Hematopoietic multipotent progenitor cell treated with erythropoietin and hydrocortisone succinate and interleukin-3 and kit ligand, for 15 days (in vitro differentiated cells): ENCODE measurements at places on chromosomes 2 and 18.

GRCh38 chr2:122980671-122981070 lies 1044.4 kb upstream of the CNTNAP5 start:
- no peak for DNase-seq

GRCh38 chr18:50030146-50030545 lies 164.8 kb downstream of the MYO5B start:
- no peak for DNase-seq

DNA sequence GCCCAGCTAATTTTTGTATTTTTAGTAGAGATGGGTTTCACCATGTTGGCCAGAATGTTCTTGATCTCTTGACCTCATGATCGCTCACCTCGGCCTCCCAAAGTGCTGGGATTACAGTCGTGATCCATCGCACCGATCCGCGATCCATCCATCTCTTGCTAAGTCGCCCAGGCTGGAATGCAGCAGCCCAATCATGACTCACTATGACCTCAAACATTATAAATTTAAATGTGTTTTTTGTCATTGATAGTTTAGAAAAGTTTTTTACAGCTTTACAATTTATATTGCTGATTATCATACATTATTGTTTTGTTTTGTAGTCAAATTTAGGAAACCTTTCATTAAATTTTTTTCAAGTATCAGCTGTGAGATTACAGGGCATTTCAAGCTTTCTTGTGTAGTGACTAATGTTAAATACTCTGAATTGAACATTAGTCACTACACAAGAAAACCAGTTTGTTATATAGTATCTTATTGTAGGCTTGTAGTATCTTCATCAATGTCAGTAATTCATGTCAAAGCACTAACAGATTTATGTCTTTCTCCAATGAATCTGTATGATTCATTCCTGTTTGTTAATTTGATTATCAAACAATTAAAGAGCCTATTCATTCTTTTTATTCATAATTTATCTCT lies 37.5 kb downstream of the NR4A2 start:
- DNase-seq, result no peak

DNA sequence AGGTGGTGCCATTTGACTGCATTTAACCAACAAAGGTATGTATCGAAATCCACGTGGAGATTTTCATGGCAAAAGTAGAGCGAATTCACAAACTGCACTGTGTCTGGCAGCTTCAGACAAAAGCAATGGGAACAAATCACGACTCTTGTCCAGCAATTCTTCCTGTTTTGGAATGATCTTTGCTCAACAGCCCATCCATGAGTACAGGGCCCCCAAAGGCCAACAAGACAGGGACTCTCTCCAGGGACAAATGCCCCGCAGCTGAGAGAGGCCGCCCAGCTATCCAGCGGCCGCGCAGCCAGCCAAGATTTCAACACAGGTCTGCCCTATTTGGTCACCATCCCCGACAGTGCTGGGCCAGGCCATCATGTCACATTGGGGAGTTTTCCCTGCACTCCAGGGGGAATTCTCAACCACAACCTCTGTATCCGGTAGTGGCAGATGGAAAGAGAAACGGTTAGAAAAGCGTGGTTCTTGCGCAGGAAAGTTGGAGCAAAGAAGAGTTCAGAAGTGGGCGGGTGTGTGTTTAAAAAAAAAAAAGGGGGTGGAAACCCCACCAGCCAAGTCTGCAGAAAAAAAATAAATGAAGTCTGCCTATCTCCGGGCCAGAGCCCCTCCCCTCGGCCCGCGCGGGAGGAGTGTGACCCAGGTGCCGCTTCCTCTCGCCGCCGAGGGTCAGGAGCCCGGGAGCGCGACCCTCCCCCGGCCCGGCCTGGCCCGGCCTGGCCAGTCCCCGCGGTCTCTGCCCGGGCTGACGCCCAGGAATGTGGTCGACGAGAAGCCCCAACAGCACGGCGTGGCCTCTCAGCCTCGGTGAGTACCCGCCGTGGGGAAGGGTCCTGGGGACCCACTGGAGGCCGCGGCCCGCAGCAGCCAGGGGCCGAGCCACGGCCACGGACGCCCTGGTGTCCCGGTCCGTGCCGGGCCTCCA lies at the start of gene GYPC:
Gene GYPC, plus strand, starts transcription at position 659 of the 931 bp plus-strand sequence. Its CDS starts 106 bp downstream, at position 765.
- DNase-seq, result peak; percentile 86

DNA sequence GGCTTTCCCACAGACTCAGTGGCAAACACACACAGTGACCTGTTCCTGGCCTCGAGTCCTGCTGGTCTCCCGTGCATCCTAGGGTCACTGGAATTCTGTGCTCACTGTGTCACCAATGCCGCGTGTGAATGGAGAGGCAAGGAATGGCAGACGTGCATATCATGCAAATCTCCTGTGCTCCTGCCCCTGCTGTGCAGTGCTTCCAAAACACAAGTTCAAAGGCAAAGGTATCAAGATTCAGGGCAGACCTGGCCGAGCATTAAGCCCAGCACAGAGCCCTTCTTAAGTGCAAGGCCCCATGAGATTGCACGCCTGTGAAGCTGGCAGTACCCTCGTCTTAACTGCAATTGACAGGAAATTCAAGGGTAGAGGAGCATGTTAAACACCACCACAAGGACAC lies 129.1 kb downstream of the NDUFA10 start:
- DNase-seq, result no peak
